ENCODE measurements at places on chromosomes 11 and 22.

- no peak for DNase-seq
Observed at GRCh38 chr22:35392357-35392756, 7.6 kb upstream of the MCM5 start.

DNA sequence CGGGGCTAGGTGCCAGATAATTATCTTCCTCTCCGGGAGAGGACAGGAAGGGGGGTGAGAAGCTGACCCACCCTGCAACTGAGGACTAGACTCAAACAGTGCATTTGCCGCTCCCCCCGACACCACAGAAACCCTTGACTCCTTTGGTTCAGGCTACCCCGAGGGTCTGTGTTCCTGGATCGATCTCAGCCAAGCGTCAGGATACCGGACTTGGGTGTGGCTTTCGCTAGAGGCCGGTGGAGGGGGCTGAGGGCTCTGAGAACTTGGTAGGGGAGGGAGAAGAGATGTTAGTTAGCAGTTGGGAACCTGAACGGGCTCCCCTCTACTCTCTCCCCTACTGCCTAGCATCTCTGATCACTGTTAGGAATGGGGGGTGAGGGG is 840 bp downstream of the SEZ6L start:
- no peak for DNase-seq

GRCh38 chr11:118233377-118233776 is 8.6 kb upstream of the JAML start:
- no peak for DNase-seq

DNA sequence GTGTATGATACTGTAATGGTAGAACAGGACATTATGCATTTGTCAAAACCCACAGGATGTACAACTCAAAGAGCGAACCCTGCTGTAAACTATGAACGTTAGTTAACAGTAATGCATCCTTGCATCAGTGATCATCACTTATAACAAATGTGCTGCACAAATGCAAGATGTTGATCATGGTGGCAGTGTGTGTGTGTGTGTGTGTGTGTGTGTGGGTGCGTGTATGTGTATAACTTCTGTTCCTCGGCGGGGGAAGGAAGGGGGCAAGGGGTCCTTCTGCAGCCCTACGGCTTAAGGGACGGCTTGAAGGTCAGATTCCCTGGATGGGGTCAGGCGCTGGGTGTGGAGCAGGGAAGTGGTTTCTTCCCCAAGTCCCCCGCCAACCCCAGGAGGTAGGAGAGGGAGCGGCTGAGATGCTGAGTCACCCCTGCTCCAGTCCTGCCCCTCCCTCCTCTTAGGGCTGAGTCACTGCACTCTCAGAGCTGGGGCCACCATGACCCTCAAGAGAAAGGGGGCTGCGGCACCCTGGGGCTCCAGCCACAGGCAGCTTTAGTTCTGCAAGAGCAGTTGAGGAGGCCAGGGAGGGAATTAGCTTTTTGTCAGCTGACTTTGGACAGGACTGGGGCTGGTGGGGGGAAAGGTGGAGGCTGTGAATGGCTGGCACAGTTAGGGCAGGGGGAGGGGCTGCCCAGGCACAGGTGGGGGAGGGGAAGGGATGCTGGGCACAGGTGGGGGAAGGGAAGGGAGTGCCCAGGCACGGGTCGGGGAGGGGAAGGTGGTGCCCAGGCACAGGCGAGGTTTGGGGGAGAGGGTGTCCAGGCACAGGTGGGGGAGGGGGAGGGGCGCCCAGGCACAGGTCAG is 8.8 kb upstream of the CTSD start:
- DNase-seq = peak; percentile 18

- DNase-seq = no peak
Observed at GRCh38 chr11:92388380-92388779, 163.8 kb downstream of the FAT3 start.

DNA sequence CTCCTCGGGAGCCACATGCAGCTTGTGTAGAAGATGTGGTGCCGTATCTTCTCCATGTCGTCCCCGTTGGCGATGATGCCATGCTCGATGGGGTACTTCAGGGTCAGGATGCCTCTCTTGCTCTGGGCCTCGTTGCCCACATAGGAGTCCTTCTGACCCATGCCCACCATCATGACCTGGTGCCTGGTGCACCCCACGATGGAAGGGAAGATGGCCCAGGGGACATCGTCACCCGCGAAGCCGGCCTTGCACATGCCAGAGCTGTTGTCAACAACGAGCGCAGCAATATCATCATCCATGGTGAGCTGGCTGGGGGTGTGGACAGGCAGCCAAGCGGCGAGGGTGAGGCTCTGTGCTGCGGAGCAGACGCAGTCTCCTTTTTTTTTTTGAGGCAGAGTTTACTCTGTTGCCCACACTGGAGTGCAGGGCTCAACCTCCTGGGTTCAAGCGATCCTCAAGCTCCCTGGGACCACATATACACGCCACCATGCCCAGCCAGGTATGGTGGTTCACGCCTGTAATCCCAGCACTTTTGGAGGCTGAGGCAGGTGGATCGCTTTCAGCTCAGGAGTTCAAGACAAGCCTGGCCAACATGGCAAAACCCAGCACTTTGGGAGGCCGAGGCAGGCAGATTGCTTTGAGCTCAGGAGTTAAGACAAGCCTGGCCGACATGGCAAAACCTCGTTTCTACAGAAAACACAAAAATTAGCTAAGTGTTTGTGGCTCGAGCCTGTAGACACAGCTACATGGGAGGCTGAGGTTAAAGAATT is 17.3 kb upstream of the EP300 start:
- DNase-seq = no peak

DNA sequence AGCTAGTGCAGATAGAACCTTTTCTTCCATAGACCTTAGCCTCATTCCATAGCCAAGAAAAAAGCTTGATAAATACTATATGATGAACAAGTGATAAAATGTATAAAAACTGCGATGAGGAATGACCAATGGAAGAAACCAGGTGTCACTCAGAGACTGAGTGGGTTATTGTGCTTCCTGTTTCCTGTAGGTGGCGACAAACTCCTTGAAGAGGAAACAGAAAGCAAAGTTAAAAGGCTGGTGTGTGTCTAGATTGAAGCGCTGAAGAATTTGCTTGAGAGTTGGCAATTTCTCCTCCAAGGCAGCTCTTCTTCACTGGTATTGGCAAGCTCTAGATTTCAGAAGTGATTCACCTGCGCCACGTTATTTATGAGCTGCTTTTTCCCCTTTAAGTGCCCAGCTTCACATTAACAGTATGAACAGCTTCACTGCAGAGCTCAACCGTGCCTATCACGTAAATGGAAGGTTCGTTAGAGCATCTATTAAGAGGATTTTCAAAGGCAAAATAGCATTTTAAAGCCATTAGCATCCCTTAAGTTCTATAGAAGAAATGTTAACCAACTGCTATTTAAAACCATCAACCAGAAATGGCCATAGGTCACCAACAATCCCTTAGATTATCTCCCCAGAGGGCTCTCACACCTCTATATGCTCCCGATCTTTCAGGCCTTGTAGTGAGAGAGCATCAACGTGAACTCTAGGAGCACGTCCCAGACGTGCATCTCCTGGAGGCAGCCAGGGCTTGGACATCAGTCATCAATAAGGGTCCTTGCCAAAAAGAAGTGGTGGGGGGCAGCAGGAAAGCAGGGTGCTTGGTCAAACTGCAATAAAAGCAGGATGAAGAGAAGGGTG is 179.4 kb downstream of the CADM1 start:
- no peak for DNase-seq

DNA sequence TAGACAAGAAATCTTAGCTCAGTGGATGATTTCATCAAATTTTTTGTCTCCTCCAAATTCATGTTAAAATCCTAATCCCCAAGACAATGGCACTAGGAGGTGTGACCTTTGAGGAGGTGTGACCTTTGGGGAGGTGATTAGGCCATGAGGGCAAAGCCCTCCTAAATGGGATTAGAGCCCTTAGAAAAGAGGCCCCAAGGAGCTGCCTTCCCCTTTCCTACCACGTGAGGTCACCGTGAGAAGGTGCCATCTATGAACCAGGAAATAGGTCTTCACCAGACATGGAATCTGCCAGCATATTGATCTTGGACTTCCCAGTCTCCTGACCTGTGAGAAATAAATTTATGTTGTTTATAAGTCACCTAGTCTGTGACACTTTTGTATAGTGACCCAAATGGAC is 138.7 kb downstream of the TRIM29 start:
- DNase-seq = no peak

DNA sequence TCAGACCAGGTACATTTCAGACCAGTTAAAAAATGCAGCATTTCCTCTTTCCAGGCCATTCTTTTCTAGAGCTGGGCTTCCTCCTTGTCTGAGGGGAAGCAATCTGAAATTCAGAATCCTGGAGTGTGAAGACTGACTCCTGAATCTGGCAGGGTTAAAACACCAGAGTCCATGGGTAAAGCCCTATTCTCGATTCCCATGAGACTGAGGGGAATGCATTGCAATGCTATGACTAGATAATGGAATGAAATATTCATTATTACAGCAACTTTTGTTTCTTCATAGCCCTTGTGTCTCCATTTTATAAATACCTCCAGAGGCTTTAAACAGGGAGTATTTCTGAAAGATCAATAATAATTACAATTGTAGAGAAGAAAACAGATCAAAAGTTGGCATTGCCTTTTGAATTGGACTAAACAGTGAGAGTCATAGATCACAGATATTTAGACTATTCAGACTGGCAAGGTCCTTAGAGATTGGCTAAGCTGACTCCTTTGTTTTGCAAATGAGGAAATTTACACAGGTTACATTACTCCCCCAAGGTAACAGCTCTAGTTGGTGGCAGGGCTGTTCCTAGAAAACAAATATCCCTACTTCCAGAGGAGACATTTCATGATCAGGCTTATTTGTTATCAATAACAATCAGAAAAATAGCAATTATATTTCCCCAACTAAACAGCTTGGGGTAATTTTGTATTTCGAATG is 632.6 kb upstream of the KIRREL3 start:
- no peak for DNase-seq

DNA sequence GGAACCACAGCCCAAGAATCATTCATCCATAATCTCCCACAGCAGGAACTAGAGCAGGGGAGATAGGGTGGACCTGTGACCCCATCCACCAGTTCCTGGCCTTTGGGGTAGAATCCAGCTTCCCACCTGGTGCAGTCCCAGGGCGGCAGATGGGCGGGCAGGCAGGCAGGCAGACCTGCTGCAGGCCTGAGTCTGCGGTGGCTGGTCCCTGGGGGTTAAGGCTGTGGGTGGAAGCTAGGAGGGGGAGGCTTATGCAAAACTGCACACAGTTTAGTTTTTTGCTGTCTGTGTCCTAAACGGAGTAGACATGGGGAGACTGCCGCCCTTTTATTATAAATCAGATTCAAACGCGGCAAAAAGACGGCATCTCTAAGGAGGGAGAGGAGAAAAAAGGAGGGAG is 4.5 kb upstream of the NEFH start:
- DNase-seq = no peak

DNA sequence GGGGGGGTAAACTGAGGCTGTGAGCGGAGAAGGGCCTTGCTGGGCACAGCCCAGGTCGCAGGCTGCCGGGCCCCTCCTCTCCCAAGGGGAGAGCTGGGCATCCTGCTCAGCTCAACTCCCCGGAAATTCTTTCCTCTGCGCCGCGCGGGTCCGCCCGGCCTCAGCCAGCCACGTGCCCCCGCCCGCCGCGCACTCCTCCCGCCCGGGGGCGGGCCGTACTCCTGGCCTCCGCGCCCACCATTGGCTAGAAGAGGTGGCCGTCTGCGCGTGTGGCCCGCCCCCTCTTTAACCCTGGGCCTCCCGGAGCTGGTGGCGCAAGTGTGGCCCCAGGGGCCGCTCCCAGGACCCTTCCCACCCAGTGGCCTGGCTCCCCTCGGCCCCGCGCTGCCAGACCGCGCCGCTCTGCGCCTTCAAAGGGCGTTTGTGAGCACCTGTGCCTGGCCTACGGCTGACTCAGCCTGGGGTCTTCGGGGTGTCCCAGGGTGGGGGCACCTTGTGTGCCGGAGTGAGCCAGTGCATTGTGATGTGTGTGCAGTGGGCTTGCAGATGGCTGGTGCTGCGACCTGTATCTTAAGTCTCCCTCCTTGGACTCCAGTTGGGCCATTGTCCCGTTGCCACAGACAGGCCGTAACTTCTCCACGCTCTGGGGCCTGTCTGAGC is 2.0 kb downstream of the MRGPRF start:
- DNase-seq = no peak

GRCh38 chr11:1717745-1718144 is 20.8 kb downstream of the KRTAP5-6 start:
- no peak for DNase-seq

DNA sequence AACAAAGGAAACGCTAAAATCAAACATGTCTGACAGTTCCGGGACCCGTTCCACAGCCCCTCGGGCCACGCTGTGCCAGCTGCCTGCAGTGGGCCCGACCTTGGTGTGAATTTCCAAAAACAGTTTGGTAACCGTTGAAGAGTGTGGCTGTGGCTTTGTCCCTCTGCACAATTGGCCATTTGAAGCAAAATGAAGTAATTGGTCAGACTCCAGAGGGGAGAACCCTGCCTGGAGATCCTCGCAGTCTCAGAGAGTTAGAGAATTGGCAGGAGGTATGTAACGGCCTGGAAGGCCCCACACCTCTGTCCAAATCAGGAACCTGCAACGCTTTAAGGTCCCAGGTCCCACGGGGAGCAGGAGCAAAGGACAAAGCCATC is 26.3 kb downstream of the TRMU start:
- DNase-seq = no peak

DNA sequence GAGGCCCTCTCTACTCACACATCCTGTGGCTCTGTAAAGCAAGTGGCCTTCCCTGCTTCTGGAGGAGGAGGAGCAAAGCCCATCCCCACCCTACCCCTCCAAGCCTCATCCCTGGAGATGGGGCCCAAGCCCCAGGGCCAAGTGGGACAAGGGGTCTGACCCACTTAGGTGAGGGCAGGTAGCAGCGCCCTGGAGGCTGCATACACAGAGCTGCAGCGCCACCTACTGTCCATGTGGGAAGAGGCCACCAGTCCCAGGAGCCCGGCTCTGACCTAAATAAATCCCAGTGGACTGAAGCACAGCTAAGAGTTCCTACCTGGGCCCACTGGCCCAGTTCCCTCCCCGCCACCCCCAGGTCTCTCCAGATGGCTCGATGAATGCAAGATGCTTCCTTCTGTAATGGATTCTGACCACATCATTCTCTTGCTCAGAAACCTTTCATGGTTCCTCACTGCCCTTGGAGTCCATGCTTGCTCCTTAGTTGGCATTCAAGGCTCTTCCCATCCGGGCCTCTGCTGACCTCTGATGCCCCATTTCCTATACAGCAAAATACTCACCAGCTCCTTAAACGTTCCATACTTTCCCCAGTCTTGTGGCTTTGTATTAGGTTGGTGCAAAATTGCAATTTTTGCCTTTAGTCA is 62.1 kb downstream of the THAP12 start:
- DNase-seq = peak; percentile 75

- DNase-seq = no peak
Observed at GRCh38 chr11:5288108-5288905, 13.4 kb downstream of the OR51B4 start.

DNA sequence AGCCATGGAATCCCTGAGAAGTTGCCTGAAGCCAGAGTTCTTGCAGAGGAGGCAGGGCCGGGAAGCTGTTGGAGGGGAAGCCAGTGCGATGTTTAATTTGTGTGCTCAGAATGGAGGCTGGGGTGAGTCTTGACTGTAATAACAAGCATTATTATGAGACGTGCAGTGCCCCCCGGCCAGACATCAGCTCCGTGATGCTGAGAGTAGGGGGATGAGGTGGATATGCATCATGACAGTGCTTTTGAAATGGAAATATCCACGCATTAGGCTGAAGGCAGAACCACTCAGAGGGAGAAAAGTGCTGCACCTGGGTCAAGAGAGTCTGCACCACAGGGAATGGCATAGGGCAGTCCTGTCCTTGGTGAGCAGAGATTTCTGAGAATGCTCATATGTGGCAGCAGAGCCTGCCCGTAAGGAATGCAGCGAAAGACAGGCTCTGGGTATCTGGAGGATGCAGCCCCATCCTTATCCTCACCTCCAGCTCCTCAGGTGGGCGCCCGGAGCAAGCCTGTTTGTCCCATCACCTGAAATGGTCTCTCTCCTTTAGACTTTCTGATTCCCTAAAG is 37.6 kb upstream of the SEZ6L start:
- no peak for DNase-seq

GRCh38 chr22:22878211-22878570 is 9.4 kb upstream of the IGLL5 start:
- DNase-seq = no peak
